Activated T-cell treated with anti-CD3 and anti-CD28 coated beads, Interleukin-2, amount 50 U/mL, for 1 hour (primary cell): ENCODE measurements at places on chromosomes 1 and 21.
A peak's percentile ranks its signal among the peaks of the same experiment; 100 is the strongest.

- no peak for DNase-seq
Observed at GRCh38 chr21:24023936-24024335, 1583.3 kb downstream of the MRPL39 start.

DNA sequence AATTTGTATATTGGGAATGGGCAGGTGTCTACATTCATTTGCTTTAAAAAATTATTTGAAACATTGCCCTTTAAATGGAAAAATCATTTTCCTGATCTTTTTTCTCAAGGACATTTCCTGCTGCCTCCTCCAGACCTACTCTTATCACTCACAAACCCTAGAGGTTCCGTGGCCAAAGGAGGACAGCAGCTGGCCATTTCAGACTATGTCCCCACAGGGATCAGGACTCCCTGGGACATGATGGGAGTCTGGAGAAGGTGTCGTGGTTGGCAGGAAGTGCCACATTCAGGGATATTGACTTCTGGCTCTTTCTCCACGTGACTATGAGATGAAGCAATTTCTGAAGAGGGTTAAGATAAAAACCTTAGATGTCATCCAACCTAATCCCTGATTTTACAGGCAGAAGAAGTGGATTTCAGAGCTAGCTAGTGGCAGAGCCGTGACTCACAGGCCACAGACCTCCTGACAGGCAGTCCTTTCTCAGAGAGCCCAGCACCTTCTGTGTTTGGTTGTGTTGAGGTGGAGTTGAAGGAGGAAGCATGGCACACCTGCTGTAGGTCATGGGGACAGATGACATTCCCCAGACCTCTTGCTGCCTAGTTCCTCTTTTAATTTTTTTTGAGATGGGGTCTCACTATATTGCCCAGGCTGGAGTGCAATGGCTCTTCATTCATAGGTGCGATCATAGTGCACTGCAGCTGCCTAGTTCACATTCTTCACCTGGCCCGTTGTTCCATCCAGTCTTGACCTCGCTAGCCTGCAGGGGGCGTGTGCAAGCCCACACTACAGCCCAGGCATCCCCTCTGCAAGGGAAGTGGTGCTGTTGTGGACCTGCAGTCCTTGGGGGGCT, 25.5 kb upstream of the IL10 start:
- no peak for DNase-seq

DNA sequence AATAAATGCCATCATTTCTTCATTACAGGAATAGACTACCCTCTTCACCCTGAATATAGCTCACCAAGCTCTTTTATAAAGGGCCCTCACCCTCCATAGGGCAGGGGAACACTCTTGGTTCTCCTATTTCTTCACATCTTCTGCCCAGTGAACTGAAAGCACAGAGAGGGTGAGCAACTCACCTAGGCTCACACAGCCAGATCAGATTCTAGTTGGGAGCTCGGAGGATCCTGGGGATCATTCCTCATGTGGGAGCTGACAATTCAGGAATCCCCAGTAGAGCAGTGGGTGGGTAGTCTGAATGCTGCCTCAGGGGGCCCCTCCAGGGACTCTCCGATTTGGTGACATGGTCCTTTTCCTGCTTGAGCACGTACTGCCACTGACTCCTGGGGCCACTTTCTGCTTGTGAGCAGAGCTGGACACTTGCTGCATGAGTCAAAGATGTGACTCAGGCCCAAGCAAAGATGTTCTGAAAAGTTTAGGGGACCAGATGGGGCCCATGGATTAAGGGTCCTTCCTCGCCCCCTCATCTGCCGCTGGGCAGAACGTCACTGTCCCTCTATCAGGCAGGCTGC, 63.7 kb upstream of the WNT4 start:
- no peak for DNase-seq

- DNase-seq = no peak
Observed at GRCh38 chr21:35163411-35163810, 114.3 kb upstream of the RUNX1 start.

DNA sequence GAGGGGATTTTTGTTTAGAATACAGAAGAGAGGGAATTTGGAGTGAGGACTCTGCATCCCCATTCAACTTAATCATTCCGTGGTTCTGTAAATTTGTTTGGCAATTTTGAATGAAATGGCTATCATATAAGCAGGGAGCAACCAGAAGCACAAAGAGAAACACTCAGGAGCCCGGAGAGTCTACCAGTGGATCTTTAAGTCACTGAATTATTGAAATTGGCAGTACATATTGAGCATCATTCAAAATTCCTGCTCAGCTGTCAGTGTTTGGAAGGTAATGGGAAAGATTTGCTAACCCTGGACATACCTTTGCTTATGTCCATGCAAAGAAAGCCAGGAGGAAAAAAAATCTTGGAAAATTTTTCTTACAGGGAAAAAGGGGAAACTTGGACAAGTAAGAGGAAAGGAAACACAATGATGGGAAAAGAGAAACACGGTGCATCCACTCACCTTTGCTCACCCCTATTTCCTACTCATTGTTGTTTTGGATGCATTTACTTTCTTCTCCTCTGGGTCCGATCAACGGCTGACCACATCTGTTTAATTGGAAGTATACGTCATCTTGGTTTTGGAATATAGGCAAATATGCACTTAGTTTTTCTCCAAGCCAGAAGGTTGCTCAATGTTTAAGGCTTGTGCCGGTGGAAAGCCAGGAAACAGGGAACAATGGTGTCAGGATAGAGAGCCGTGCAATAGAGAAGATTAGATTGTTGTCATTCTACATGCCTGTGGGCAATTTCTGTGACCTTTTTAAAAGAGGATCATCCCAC, 243.0 kb upstream of the LYPLAL1 start:
- DNase-seq = no peak

DNA sequence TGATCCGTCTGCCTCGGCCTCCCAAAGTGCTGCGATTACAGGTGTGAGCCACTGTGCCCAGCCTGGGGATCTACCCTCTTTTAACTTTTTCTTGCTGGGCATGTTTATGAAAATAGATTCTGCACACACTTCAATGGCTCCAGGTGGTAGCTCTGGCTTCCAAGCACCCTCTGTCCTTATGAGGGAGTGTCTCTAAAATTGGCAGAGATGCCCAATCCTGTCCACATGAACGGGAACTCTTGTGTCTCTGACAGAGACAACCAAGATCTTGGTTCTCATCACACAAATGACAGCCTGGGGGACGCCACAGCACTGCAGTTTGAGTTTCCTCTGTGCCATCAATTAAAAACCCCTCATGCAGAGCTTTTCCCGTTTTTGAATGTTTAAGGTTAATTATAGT, 43.4 kb upstream of the ANGPTL7 start:
- no peak for DNase-seq

DNA sequence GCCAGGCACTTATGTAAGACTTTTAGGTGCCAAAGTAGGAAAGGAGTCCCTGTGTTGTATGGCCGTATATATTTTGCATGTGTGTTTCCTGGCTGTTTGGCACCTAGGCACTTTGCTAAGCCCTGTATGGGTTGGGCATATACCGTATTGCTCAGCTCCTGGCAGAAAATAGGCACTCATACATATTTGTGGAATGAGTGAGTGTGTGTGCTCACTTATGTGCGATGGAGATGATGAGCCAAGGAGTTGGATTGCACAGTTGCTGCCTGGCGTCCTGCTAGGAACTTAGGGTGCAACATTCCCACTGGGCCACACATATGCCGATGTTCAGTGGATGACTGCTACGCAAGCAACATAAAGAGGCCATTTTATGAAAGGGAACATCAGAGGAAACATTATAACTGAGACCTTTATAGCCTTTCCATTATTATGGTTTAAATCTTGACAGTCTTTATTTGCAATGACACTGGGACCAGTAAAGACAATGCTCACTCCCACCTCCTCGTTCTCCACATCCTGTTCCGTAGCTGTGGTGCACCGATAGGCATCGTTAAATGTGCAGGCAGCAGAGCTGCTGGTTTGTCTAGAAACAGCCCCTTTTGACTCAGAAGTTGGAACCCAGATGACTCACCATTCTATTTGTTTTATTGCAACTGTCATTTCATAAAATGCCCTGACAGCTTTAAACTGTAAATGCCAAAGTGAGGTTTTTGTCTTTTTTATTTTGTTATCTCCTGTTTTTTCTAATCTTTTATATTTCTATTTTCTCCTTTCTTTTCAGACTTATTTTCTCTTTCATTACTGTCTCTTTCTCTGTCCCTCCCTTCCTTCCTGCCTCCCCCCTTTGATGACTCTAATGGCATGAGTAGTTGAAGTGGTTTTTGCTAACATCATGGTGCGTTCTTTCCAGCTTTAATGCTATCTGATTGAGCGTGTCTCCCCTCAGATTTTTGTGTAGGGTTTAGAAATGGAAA, 36.1 kb downstream of the PEX14 start:
- peak; percentile 69 for DNase-seq

- no peak for DNase-seq
Observed at GRCh38 chr1:154663471-154664060, 55.6 kb upstream of the ADAR start.

DNA sequence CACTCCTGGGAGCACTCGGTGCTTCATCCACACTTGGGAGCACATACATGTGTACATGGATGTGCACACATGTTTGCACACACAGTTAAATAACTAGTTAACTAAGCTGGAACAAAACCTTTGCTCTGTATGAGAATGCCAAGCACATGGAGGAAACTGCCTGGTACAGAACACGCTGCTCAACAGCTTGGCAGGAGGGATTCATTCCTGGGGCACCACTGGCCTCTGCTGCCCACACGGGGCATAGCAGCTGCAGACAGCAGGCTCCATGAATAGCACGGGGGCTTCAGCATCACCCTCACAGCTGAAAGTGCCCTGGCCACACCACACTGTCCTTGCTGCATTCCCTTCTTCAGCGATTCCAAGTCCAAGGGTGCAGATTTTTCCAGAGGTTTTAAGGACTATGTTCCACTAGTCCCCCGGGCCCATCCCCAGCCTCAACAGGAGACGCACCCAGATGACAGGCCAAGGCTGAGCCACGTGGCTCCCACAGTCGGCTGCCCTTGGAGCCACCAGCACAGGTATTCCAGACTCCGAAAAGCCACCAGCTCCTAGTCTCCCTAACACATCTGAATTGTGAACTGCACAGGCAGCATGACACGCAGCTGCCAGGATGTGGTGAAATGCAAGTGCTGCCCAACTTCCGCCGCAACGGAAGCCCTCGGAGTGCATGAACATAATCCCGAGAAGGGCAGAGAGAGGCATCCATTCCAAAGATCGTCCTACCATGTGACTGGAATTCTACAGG, 16.9 kb downstream of the NPHP4 start:
- DNase-seq = peak; percentile 47

DNA sequence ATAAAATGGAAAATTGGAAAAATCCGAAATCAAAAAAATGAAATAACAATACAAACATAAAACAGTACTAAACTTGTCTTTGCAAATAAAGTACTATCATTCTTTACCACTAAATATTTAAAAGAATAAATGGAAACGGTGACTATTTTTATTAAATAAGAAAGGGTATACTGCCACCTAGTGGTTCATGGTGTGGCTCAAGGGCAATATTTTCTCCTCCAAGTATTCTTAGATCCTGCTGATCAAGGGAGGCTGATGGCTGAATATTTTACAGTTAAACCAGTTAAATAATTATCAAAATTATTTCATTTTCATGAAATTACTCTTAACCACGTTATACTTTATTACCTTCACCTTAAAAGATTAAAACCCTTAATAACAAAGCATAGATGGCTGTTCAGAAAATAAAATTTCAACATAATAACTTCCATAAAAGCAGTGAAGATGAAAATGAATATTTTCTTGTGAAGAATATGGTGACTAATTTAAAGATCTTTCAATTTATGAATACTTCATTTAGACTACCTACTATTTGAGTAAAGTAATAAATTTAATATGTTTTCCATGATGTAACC, 1793.9 kb downstream of the NCAM2 start:
- DNase-seq = no peak
